ENCODE measurements at places on chromosomes 5 and 9.

DNA sequence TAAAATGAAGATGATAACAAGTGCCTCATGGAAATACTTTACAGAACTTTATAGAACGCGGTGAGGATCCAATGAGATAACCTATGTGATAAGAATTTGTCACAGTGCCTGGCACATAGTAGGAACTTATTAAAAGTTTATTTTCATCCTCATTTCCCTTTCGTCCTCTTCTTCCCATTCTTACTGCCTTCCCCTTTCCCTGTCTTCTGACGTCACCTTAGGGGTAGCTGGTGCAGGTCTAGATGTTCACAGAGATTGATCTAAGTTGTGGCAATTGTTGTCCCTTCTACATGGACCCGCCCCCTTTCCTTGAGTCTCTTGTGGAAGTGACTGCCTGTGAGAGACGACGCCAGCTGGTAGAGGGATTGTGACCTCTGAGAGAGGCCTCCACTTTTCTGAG lies 46.5 kb upstream of the NTRK2 start:
- no peak for DNase-seq

- no peak for DNase-seq
Observed at GRCh38 chr5:115551415-115551814, 6.8 kb upstream of the FEM1C start.

DNA sequence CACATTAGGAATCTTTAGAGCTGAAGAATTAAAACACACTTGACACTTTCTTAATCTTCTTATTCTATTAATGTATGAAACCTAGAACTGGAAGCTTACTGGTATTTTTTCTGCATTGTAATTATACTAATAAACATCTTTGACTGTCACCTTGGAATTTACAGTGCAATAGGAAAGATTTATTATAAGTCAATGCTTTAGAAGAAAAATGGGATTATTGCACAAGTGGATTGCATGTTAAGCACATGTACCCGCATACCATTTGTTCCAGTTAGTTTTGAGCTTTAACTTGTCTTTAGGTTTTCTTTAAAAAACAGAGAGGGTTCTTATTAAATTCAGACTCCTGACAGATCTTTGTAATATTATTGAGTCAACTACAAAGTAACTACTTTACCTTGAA lies 278.5 kb downstream of the CCDC171 start:
- DNase-seq, result no peak

- peak; percentile 91 for DNase-seq
Observed at GRCh38 chr9:126398403-126399058, 71.9 kb downstream of the MVB12B start.

- DNase-seq, result no peak
Observed at GRCh38 chr5:180399401-180400215, 46.5 kb upstream of the GFPT2 start.

DNA sequence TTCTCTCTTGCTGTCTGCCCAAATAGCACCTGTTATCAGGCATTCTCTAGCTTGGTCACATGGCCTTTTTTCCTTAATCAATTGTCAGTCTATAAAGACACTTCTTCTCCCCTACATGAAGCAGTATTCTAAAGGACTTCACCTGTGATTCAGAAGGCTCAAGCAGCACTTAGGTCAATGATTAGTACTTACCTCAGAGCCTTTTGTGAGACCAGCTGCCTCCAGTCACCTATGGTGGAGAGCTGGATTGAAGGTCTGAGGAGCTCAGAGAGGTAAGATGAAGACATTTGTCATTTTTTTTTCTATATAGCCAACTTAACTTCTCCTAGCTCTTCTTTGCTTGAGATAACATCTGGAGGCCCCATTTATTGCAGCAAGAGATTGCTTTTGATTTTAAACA lies 278.3 kb upstream of the PCSK5 start:
- DNase-seq, result no peak

GRCh38 chr5:132257131-132258101 lies at the start of gene PDLIM4:
Gene PDLIM4, plus strand, starts transcription at chr5:132257696. Its CDS starts 39 bp downstream, at chr5:132257735.
- DNase-seq, result no peak

DNA sequence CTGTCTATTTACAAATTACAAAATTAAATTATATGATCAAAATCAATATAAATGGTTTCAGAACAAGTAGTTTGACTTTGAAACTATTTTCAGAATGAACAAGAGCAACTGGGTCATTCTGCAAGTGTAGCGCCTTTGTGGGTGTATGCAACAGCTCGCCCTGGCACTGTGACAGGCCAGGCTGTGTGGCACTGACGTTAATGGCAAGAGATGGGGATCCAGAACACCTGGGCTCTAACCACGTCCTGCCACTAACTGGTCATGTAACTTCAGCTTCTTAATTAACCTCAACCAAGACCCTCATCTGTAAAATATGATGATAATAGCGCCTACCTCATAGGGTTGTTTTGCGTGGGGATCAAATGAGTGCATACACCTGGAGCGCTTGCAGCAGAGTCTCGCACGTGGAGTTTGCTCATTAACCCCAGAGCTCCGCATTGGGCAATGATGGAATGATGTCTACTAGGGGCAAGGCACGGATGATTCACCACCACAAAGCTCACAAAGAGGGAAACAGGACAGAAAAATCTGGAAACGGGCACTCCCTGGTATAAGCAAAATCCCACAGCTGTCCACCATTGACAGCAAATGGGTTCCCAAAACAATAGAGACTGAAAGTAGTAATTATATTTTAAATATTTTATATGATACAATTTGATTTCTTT lies 639.4 kb downstream of the SEMA5A start:
- DNase-seq, result no peak

GRCh38 chr5:102835717-102836116 lies 80.6 kb downstream of the PAM start:
- DNase-seq, result no peak
